ENCODE measurements at places on chromosomes 7 and 10.

DNA sequence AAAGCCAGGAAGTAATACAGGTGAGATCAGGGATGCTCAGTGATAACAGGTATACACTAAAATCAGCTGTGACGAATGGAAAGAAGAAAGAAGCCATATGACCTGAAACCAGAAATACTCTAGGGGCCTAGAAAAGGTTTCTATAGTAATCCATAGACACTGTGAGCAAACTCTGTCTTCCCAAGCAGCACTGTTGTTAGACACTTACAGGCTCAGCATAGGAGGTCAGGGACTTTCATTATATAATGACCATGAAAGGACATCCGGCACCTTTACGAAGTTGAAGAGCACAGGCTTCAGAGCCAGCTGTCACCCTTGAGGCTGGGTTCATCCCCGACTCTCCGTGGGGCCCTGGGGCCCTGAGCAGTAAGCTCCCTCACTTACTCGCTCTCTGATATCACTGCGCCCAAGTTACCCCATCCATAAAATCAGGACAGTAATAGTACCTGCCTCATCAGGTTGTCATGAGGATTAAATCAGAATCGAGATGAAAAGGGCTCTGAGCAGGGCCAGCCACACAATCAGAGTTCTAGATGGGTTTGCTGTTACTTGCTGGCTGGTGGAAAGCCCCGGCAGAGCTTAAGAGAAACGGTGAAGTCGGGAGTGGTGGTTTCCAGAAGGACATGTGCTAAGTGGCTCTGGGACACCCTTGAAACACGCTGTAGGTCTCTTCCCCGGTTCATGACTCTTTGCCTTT is 79.5 kb downstream of the ITIH5 start:
- DNase-seq: no peak

DNA sequence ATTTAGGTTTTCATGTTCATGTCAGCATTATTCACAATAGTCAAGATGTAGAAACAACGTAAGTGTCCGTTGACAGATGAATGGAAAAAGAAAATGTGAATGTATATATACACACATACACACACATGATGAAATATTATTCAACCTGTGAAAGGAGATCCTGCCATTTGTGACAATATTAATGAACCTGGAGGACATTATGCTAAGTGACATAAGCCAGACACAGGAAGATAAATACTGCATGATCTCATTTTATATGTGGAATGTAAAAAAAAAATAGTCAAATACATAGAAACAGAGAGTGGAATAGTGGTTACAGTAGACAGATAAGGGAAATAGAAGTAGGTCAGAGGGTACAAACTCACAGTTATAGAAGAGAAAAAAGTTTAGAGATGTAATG is 651.1 kb upstream of the MKI67 start:
- no peak for DNase-seq

DNA sequence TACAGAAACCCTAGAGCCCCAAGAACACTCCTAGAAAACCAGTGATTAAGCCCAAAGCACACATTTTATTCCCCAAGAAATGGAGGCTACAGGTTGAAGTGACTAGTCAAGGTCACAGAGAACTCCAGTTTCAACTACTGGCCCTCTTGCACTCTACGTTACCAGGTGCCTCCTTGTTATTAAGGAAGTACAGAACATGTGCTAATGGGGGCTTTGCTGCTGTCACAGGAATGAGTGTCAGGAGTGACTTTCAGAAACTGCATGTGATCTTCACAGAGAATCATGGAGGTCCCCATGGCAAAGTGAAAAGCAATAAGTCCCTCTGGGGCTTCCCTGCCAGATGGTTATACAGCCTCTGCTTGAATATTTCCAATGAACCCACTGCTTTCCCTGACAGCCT is 19.3 kb downstream of the JAZF1 start:
- DNase-seq: no peak

DNA sequence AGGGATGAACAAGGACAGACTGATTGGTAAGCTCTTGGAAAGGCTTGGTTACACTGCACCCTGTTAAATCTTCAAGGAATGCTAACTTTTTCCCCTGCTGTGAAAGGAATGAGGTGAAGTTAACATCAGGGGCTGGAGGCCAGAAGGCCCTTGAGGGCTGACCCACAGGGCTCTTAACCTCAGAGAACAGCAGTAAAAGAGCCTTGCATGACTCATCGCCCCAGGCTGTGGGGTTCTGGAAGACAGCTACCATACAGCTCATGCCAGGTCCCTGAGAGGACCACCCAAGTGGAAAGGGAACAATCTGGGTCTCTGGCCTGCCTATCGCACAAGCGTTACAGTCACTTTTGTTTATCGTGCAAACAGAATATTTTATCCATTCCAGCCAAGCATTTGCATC is 54.4 kb downstream of the CYP2C9 start:
- no peak for DNase-seq

DNA sequence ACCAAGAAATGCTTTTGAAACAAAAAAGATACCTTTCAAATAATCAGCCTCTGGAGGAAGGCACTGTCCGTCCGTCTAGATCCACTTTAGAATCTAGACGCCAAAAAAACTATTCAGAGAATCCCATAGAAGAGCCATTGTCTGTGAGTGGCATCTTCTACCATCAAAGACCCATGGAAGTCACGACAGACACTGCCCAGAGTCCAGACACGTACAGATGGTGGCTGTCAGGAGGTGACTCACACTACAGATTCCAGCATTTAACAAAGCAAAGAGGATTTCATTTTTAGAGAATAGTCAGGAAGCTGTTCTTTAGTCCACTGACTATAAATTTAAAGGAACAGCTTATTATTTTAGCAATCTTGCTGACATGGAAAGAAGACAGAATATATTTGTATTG is 11.7 kb downstream of the C1QL3 start:
- no peak for DNase-seq

DNA sequence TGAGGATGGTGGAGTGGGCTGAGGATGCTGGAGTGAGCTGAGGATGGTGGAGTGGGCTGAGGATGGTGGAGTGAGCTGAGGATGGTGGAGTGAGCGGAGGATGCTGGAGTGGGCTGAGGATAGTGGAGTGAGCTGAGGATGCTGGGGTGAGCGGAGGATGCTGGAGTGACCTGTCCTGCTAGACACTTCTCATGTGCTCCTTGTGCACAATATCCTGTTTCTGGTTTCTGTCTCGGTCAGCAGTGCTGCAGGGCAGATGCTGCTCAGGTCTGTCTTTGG is 29.2 kb downstream of the ANXA8 start:
- DNase-seq: no peak

DNA sequence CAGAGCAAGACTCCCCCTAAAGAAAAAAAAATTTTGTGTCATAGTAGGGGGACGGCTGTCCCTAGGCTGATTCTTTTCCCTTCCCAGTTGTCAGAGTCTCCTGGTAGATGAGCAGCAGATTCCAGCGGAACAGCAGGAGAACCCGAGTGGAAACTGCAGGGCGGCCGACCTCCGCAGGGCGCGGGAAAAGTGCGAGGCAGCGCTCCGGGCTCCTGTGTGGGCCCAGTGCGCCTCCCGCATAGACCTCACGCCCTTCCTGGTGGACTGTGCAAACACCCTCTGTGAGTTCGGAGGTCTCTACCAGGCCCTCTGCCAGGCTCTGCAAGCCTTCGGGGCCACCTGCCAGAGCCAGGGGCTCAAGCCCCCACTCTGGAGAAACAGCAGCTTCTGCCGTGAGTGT is 46.0 kb downstream of the ZAN start:
- DNase-seq: no peak

GRCh38 chr7:110780712-110781111 is 310.2 kb upstream of the LRRN3 start:
- DNase-seq: no peak

DNA sequence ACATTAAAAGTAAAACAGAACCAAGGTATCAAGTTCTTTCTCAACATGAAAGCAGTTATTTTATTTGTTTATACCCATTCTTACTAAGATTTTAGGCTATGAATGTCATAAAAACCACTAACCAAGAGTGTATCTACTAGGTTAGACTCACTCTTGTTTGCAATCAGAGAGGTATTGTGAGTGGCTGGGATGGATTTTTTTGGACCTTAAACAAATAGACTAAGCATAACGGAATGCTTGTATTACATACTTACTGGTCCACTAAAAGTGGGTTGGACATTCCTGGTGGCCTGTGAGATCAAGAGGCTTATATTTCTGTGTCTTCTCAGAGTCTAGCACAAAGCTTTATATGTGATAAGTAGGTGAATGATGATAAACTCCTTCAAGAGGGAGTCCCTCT is 32.6 kb upstream of the CBLL1 start:
- no peak for DNase-seq

DNA sequence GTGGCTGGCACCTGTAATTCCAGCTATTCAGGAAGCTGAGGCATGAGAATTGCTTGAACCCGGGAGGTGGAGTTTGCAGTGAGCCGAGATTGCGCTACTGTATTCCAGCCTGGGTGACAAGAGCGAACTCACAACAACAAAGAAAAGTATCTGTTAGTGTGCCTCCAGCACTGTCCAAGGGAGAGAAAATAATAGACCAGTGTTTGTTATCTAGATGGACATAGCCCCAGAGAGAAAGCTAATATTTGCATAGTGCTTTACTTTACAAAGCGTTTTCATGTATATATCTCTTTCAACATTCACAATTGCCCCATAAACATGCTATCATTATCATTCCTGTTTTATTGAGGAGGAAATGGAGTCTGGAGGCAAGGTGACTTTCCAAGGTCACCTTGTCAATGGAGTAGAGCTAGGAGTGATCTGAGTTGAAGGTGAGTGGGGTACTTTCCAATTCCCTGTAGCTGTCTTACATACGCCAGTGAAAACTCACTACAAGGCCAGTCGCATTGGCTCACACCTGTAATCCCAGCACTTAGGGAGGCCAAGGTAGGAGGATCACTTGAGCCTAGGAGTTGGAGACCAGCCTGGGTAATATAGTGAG is 49.7 kb upstream of the KIF5B start:
- no peak for DNase-seq

- peak; percentile 81 for DNase-seq
Measured at GRCh38 chr7:100673942-100674410, 436 bp downstream of the GNB2 start.

DNA sequence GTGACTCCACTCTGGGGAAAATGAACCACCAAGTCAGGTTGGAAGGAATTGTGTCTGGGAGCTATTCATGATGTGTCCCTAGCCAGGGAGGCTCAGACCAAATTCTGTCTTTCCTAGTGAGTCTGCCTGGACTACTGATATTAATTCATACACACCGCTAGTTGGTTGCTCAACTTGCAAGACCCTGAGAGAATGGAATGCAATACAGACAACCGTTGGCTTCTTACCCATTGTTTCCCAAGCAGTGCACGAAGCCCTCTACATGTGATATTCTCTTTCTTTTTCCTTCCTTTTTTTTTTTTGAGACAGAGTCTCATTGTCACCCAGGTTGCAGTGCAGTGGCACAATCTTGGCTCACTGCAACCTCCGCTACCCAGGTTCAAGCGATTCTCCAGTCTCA is 19.4 kb upstream of the SRGN start:
- DNase-seq: no peak

DNA sequence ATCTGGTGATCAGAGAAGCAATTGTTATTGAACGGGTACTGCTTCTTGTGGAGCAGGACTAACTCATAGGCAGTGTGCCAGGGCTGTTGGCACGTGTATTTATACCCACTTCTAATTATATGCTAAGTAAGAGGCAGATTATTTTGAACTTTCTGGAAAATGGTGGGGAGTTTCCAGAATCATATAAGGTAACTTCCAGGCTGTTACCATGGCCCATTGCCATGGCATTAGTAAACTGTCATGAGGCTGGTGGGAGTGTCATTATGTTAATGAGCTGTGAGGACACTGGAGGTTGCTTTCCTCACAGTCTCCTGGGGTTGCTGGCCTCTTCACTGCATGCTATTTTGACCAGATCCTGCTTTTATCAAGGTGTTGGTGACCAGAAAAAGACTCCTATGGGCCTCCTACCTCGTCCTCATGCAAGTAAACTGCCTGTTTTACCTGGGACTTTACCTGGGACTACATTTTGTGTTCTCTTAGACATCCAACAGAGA is 122.6 kb downstream of the KCND2 start:
- DNase-seq: no peak

DNA sequence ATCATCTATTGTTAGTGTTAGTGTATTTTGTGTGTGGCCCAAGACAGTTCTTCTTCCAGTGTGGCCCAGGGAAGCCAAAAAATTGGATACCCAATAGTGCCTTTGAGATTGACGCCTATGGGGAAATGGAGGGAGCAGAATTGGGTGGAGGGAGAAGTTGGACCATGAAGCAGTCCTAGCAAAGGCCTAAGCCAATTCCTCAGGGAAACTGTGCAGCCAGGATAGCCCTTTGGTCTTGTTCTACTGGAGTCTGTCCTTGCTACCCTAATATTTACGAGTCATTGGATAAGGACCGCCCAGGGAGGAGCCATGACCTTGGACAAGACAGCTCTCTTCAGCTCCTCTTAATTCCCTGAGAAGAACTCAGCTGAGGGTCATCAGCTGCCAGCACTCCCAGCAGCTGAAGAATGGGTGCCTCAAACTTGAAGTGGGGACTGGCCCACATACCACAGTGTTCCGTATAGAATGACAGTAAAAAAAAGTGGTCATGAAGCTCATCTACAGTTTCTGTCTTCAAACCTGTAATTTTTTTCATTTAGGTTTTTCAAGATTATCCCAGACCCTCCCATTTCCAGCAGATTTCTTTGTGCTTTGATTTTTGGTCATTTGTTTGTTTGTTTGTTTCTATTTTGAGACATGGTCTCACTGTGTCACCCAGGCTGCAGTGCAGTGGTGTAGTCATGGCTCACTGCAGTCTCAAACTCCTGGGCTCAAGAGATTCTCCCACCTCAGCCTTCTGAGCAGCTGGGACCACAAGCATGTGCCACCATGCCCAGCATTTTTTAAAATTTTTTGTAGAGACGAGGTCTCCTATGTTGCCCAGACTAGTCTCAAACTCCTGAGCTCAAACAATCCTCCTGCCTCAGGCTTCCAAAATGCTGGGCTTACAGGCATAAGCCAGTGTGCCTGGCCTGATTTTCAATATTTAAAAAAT is 81.2 kb downstream of the C1GALT1 start:
- DNase-seq: no peak

- DNase-seq: peak; percentile 58
Measured at GRCh38 chr7:33107136-33108066, 1.8 kb downstream of the RP9 start.

DNA sequence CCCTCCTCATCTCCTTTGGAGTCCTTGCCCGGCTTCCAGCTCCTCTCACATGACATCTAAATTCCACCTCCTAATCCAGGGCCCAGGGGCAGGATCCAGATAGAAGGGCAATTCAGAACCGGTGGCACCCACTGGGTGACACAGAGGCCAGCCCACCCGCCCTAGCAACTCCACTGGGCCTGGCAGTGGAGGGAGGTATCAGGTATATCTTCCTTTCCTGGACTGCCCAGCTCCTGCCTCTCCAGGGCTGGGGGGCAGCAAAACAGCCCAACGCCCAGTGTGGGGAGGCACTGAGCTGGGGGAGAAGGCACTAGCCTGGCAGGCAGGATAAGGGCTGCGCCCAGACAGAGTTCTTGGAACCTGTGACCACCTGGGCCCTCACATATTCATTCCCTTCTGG is 10.4 kb upstream of the TRIM8 start:
- no peak for DNase-seq

DNA sequence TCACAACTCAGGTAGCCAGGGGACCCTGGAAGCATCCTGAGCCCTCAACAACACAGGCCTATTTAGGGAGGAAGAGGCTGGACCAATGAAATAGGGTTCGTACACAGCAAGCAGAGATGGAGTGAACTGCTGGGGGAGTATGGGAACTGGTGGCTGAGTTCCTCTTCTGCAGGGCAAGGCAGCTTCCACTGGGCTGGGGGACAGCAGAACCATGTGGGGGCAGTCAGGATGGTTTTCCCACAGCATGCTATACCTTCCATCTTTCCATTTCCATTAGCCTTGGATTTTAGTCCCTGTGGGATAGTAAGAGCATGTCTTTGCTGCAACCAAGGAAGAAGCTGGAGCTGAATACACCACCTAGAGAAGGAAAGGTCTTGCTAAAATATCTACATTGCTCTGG is 370.6 kb downstream of the CCSER2 start:
- no peak for DNase-seq

All from OCI-M1 (cell line).